ENCODE measurements at places on chromosomes 7 and 10.

- DNase-seq = no peak
These were observed 1.4 kb downstream of the PODXL start for GRCh38 chr7:131554880-131555516.

- no peak for DNase-seq
These were observed 7.8 kb downstream of the DCLRE1A start for GRCh38 chr10:113846036-113846435.

DNA sequence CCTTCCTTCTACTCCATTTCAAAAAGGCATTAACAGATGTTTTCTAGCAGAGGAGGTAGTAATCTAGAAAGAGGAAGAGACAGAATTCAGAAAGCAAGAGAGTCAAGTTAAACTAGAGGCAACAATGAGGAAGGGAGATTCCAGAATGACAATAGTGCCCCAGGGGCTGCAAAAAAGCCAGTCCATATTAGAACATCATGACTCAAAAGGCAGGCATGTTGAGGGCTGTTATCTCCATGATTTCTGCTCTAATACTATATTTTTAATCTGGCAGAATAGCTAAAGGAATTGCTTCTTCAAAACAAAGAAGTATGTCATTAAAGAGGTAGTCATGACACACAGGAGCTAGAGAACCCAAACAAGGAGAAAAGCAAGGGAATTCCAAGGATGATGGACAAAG, 599.6 kb downstream of the INHBA start:
- DNase-seq = no peak

GRCh38 chr7:35736725-35737124, 41.8 kb upstream of the HERPUD2 start:
- no peak for DNase-seq

GRCh38 chr7:83873459-83873858, 224.5 kb upstream of the SEMA3E start:
- no peak for DNase-seq

DNA sequence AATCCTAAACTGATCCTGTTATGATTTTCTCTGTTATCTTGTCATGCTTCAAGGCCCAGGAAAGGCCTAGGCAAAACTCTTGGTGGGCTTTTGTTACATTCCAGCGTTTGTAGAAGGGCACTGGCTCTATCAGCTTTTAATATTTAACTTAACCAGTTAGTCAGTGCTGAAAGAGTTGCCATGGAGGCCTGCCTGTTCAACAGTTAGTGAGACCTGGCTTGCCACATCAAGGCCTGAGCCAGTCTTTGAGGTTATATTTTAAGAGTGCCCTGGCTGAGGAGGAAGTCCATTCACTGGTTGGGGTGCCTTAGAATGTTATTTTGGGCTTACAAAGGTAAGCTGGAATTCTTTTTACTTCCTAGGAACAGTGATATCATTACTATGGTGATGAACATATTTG, 144.1 kb upstream of the NRG3 start:
- DNase-seq = no peak

- no peak for DNase-seq
These were observed 78.9 kb downstream of the MTPN start for GRCh38 chr7:135898226-135898625.

DNA sequence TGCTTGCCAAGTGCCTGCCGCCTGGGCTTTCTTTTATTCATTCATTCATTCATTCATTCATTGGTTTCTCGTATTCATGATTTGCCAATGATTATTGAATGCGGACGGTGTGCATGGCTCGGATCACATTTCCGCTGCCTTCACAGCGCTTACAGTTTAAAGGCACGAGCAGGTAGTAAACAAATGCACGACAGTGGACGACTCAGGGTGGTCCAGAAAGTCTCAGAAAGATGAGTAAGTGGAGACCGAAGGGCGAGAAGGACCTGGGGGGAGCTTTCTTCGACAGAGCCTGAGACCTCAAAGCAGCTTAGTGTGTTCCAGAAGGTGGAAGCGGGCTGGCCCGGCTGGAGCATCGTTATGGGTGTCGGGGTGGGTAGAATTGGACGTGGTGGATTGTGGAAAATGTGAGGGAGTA, 506 bp downstream of the MCM10 start:
- DNase-seq = no peak

GRCh38 chr10:49690698-49691356, 11.4 kb downstream of the C10orf53 start:
- DNase-seq = no peak

GRCh38 chr7:130476297-130477150, 15.4 kb upstream of the MEST start:
- no peak for DNase-seq

DNA sequence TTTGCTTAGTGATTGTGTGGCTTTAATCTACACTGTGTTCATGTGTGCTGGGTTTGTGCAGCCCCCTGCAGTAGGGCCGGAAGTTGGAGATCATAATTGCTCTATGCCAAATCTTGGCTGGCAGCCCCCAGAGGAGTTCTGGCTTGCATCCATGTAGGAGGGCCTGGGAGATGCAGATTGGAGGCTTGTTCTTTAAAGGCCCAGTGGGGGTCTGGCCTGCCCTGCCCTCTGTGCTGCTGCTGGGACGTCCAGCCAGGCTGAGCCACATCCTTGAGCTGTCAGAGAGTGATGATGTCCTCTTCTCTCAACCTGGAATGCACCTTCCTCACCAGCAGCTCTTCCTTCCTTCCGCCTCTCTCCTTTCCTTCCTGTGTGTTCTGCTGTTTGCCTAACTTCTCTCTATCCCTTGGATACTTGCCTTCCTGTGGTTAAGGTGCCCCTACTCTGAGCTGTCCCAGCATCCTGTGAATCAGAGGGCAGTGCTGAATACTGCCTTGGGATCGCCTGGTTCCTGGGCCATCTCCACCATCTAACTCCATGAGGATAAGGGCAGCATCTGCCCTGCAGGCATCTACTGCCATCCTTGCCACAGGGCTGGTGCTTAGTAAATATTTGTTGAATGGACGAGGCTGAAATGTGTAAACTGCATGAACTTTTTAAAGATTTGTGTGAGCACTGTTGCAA, 30.2 kb downstream of the DOCK1 start:
- no peak for DNase-seq

DNA sequence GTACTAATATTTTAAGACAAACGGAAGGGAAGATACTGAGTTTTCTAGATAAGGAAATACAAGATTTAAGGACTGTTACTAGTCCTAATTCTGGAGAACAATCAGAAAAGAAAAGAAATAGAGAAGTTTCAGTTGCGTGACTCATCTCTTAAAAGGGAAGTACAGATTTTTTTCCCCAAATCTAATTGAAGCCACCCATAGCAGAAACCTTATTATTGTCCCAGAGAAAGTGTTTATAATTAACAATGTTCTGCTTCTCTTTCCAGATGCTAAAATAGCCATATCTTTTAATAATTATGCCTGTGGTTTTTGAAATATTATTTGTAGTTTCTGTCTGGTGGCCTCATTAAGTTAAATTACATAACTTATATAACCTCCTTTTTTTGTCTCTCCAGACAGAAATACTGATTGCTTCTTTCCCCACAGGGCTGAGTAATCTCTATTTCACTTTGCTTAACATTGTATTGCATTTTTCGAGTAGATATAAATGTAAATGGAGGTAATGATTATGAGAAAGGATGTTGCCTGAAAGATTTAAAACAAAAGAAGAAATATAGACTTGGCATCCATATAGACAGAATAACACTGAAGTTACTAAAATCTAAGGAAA, 240.7 kb upstream of the MBL2 start:
- no peak for DNase-seq

DNA sequence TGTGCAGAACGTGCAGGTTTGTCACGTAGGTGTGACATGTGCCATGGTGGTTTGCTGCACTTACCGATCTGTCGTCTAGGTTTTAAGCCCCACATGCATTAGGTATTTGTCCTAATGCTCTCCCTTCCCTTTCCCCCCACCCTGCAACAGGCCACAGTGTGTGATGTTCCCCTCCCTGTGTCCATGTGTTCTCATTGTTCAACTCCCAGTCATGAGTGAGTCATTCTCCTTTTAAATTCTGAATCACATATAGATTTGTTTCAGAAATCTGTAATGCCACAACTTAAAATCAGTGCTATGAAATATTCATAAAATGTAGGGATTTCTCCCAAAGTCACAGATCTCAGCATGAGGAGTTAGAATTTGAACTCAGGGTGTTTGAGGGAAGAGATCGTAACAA, 552.5 kb upstream of the MBL2 start:
- no peak for DNase-seq

Measured in bone marrow (tissue), 2 donors.